ENCODE measurements at places on chromosomes 11 and 22. TPM values are rescaled to one million over a fixed set of nuclear protein-coding genes. Genes with fewer than 3 reads are reported as not detected.

DNA sequence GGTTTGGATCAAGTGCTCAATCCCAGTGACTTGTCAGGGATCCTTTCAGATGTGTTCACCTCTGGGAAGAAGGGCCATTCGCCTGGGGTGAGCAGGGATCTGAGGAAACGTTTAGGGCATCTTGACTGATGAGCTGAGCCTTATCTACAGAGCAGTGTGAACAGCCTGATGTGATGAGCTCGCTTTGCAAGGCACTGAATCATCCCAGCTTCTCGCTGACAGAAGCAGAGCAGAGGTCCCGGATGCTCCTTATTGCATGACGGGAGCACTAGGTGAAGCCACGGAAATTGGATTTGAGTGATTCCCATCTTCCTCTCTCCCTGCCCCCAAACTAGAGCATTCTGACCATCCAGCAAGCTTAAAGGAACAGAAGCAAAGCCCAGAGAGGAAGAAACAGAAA, 46.5 kb downstream of the SEZ6L start:
- no peak for DNase-seq

GRCh38 chr11:79269611-79270307, 171.1 kb downstream of the TENM4 start:
- DNase-seq, result no peak

DNA sequence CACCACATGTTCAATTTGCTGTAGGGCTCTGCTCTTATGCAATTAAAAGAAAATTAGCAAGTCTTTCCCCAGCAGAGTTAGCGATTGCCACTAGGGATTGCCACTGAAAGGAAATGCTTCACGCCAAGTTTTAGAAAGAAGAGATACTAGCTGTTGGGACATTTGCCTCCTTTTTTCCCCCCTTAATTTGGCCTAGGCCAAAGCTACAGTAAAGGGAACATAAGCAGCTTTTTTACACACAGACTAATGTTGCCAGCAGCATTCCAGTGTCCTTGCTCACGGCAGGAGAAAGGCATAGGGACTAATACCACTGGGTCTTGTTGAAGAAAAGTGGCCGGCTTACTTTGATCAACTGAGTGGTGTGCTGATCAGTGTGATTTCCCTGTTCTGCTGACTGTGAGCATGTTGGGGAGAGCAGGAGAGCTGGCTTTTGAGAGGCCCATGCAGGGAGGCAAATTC, 71.2 kb downstream of the PHF21A start:
- DNase-seq, result no peak

DNA sequence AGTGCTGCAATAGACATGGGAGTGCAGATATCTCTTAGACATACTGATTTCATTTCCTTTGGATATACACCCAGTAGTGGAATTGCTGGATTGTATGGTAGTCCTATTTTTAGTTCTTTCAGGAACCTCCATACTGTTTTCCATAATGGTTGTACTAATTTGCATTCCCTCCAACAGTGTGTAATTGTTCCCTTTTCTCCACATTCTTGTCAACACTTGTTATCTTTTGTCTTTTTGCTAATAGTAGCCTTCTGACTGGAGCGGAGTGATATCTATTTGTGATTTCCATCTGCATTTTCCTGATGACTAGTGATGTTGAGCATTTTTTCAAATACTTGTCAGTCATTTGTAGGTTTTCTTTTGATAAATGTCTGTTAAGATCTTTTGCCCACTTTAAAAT, 128.9 kb downstream of the CTNND1 start:
- DNase-seq, result no peak

DNA sequence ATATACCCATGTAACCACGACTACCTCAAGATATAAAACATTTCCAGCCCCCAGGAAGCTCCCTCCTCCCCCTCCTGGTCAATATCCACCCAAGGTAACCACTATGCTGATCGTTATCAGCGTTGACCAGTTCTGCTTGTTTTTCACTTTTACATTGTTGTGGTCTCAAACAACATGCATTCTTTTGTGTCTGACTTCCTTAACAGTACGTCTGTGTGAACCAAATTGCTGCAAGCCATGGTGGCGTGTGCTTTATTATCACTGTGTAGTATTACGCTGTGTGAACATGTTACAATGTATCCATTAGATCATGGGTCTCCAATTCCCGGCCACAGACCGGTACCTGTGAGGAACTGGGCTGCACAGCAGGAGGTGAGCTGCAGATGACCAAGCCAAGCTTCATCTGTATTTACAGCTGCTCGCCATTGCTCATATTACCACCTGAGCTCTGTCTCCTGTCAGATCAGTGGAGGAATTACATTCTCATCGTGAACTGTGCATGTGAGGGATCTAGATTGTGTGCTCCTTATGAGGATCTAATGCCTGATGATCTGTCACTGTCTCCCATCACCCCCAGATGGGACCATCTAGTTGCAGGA, 15.5 kb upstream of the GRK3 start:
- peak; percentile 45 for DNase-seq

DNA sequence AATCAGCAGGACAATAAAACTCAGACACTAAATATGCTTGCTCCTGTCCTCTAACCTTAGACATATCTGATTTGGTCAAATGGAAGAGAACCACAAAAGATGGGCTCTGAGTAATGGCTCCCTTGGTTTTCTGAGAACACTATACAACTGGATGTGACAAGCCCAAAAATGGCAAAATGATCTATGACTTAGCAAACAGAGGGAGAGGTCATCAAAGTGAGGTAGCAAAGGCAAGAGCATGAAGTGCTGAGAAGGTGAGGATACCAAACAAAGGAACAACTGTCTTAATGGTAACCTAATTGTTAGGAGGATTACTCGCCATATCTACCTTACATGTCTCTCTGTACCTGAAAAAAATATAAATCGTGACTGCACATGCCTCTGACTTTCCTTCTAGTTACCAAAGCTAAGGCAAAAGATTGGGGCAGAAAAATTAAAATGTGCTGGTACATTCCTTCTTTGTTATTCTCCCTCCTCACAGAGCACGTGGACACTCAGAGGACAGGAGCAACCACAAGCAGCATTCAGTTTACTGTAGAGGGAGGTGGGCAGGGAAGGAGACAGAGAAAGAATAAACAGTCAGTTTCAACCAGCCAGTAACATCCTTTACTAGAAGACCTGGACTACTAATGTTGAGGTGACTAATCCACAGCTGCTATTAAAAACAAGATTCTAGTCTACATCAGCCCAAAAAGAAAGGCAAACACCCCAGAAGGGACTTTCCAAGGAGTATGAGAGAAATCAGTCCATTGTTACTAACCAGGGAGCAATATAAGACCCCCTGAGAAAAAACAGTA, 88.8 kb downstream of the AMBRA1 start:
- no peak for DNase-seq

GRCh38 chr11:28976801-28977145, 868.6 kb downstream of the METTL15 start:
- no peak for DNase-seq

DNA sequence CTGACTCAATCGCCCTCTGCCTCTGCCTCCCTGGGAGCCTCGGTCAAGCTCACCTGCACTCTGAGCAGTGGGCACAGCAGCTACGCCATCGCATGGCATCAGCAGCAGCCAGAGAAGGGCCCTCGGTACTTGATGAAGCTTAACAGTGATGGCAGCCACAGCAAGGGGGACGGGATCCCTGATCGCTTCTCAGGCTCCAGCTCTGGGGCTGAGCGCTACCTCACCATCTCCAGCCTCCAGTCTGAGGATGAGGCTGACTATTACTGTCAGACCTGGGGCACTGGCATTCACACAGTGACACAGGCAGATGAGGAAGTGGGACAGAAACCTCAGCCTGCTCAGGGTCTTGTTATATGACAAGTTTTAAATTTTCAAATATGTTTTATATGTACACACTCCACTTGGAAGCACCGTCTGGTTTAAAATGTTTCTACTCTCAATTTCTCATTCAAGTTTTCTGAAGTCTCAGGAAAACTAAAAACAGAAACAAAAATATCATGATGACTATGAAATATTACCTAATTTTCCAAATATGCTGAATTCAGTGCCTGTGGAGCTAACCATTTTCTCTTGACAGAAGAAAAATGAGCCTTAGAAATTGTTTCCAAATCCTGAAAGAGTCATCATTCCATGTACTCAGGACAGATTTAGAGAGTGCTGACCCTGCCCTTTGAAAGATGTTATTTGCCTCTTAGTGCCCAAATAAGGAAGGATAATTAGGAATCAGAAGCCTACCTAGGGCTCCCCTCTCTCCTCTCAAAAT, 48.8 kb upstream of the TOP3B start:
- DNase-seq, result no peak

GRCh38 chr11:60455531-60456042, at the start of gene MS4A1:
Gene MS4A1 (plus strand): TSS chr11:60455847. CDS start chr11:60462375, 6,528 bp downstream.
- DNase-seq, result no peak

GRCh38 chr11:73566422-73566821, 31.5 kb downstream of the FAM168A start:
- DNase-seq, result no peak

DNA sequence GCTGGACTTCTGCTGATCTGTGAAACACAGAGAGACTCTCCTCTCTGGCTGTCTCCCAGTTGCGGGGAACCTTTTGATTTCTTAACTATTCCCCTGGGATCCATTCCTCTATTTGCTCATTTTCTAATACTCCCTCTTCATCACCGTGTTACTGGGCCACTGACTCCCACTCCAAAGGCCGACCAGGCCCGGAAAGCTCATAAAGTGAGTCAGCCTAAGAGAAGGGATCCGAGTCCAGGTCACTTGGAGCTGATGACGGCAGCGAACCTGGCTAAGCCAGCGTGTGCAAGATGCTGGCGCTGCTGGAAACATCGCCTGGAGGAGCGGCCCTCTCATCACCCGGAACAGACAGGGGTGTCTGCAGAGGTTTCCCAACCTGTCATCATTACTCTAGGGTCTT, 112.8 kb downstream of the FBXO7 start:
- DNase-seq, result no peak

The TNNT3 gene
- 0.23 TPM for total RNA-seq

- peak; percentile 92 for DNase-seq
Measured at GRCh38 chr22:39528681-39529486, 3.7 kb downstream of the RPS19BP1 start.

The CNTF gene
- 1.3 TPM for total RNA-seq

The RHOD gene
- 62.8 TPM for total RNA-seq

- no peak for DNase-seq
Measured at GRCh38 chr11:121800731-121801393, 315.2 kb downstream of the BLID start.

The CACNA1I gene
- total RNA-seq, result 0.03 TPM

The KRTAP5-2 gene
- not detected for total RNA-seq

The FOXR1 gene
- not detected for total RNA-seq

The CALCB gene
- not detected for total RNA-seq

GRCh38 chr11:114017723-114018122, 41.8 kb upstream of the ZBTB16 start:
- no peak for DNase-seq

The OR51G1 gene
- total RNA-seq, result not detected

DNA sequence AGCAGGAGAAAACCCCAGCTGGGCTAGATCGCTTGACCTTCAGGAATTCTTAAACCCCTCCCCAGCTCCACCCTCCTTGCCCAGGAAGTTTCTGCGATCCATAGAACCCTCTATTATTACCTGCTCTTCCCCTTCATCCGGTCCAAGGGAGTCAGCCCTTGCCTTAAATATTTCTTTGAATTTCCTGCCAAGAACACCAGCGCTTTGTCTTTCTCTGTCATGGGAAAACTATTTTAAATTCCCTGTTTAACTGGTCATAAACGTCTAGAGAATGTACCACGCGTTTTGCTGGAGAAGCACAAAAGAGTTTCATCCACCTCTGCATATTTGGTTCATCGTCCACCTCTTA, 496 bp upstream of the TRAF6 start:
- DNase-seq, result no peak

DNA sequence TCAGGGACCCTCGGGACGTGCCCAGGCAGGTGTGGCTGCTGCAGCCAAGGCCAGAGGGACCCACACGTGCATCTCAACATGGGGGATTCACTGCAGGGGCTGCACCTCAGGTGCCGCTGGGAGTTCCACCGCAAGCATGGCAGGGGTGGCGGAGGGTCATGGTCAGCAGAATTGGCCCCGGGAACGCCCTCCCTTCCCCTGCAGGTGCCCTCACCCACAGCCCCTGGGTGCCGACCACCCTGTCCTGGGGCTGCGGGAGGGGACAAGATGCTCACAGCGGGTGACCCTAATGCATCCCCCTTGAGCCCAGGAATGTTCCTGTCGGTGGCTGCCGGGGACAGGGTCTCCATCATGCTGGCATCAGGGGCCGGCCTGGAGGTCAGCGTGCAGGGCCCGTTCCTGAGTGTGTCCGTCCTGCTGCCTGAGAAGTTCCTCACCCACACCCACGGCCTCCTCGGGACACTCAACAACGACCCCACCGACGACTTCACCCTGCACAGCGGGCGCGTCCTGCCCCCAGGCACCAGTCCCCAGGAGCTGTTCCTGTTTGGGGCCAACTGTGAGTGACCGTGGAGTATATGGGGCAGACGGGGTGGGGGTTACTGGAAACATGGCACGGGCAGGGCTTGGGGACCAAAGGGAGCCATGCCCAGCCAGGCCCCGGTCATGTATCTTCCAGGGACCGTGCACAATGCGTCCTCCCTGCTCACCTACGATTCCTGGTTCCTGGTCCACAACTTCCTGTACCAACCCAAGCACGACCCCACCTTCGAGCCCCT, 5.8 kb downstream of the SUSD2 start:
- no peak for DNase-seq

The ATXN10 gene
- 23.2 TPM for total RNA-seq

The CCDC73 gene
- not detected for total RNA-seq

GRCh38 chr22:46062232-46062615, 85.3 kb upstream of the WNT7B start:
- DNase-seq, result no peak

GRCh38 chr11:113549061-113549460, 73.9 kb upstream of the DRD2 start:
- DNase-seq, result no peak

- DNase-seq, result peak; percentile 50
Measured at GRCh38 chr11:77819921-77820564, 479 bp downstream of the RSF1 start.

- no peak for DNase-seq
Measured at GRCh38 chr11:128471138-128471661, 116.2 kb downstream of the ETS1 start.

GRCh38 chr11:69053546-69054396, 5.0 kb downstream of the TPCN2 start:
- no peak for DNase-seq

- no peak for DNase-seq
Measured at GRCh38 chr11:131924001-131924400, 553.6 kb downstream of the NTM start.

DNA sequence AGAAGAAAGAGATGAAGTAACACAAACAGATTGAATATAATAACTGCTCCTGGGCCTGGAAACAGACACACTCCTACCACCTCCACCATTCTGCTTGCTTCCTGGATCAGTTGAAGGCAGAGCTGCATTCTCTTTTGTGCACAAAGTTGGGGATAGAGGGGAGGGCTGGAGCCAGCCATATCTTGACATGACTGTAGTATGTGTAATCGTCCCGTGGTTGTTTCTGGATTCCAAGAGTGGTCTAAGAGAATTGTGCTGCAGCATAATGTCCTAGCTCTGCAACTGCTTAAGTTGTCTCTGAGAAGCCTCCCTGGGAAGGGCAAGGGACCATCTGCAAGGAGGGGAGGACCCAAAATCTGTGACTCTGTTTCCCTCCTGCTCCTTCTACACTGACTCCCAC, 3.2 kb downstream of the CRY2 start:
- DNase-seq, result no peak

DNA sequence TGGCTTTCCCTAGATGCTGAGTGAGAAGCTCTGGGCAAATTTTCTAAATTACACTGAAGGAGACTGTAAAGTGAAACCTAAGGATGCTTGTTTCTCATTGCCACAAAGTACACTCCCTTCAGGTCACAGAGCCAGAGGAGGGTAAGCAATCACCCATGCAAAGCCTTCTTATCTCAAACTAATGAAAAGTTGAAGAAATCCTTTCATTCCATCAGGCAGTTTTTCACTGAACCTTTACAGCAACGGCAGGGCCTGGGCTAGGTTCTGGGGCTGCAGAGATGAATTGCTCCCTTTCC, 106.2 kb downstream of the RASSF10 start:
- DNase-seq, result no peak

The IFTAP gene
- 2.2 TPM for total RNA-seq

Data from HT-29 (cell line).